ENCODE measurements at places on chromosomes 5 and 9.

DNA sequence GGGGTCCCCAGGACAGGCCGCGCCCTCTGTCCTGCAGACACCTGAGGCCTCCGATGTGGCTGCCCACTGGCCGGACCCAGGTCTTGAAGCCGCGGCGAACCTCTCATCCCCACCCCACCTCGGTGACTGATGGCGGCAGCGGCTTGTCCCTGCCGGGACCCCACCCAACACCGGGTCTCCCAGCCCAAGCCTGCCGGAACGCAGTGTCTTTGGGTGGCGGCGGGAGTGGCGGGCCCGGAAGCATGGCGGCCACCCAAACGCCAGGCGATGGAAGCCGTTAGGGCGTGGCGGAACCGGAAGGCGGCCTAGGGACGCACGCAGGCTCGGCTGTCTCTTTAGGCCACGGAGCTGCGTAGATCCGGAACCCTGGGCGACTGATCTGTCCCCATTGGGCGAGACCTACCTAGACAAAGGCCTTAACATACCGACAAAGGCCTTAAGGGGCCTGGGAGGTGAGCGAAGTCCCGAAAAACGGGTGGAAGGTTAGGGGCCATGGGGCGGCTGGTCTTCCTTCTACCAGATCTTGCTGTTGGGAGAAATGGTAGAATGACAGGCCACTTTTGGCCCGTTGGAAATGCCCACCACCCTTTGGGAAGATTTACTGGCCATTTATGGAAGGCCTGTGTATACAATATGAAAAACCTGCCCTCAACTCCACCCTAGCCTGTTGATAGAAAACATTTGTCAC, 94.6 kb upstream of the SMC2 start:
- no peak for DNase-seq

GRCh38 chr5:142210864-142211412, 102.4 kb downstream of the NDFIP1 start:
- no peak for DNase-seq

- DNase-seq: no peak
Measured at GRCh38 chr5:115209279-115209678, 39.6 kb upstream of the TRIM36 start.

DNA sequence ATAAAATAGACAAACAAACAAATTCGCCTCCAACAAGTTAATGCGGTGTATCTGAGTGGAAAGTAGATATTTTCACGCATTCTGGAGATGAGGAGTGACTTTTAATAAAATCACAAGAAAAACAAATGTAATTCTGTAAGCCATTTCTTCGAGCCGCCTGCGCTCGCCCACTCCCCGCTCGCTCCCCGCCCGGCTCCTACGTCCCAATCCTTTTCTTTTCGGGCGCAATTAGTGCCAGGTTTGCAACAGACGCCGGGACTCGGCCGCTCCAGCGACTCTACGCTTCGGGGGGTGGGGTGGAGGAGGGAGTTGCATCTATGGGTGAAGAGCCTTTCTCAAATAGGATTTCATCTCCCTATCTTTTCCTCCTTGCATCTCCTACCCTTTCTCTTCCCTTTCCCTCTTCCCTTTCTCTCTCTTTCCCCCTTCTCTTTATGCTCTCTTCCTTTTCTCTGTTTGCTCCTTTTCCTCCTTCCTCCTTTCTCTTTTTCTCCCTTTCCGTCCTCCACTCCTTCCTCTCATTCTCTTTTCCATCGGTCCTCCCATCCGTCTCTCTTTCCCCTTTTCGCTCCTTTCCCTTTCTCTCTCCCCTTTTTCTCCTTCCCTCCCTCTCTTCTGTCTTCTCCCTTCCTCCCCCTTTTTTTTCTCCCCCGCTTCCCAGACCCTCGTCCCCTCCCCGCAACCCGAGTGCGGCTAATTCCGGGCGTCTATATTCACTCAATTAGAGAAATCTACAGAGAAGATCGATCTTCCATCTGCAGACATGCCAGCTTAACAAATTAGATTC, 6.1 kb upstream of the OTP start:
- no peak for DNase-seq

GRCh38 chr5:139644001-139644456, 4.1 kb upstream of the CXXC5 start:
- DNase-seq: no peak

GRCh38 chr9:113614843-113615648, 151.5 kb downstream of the RGS3 start:
- DNase-seq: no peak

Measured in NCI-H526 treated with DMSO at 0.1 percent for 48 hours (cell line).